ENCODE measurements at places on chromosomes 2 and 18.

GRCh38 chr18:52764316-52764715 is 424.3 kb downstream of the DCC start:
- no peak for DNase-seq

- DNase-seq = no peak
These were observed 786 bp downstream of the POLE4 start for GRCh38 chr2:74959106-74959751.

GRCh38 chr2:12618576-12618975 is 98.2 kb upstream of the TRIB2 start:
- DNase-seq = no peak

GRCh38 chr18:62044490-62045000 is 142.3 kb downstream of the PIGN start:
- DNase-seq = no peak

DNA sequence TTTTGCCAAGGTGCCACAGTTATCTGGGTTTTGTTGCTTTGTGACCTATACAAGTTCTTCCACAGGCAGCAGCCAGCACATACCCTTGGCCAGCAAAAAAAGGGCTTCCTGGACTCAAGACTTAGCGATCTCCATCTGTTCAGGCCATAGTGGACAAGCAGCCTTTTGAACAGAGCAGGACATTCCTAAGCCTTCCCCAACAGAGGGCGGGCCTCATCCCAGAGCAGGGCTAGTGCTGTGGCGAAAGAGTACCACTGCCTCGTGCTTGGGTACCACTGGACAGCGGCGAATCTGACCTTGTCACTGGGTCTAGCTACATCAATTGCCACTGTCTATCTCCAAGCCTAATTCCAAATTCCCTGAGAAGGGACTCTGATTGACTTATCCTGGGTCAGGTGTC is 56.4 kb downstream of the NAB1 start:
- no peak for DNase-seq

DNA sequence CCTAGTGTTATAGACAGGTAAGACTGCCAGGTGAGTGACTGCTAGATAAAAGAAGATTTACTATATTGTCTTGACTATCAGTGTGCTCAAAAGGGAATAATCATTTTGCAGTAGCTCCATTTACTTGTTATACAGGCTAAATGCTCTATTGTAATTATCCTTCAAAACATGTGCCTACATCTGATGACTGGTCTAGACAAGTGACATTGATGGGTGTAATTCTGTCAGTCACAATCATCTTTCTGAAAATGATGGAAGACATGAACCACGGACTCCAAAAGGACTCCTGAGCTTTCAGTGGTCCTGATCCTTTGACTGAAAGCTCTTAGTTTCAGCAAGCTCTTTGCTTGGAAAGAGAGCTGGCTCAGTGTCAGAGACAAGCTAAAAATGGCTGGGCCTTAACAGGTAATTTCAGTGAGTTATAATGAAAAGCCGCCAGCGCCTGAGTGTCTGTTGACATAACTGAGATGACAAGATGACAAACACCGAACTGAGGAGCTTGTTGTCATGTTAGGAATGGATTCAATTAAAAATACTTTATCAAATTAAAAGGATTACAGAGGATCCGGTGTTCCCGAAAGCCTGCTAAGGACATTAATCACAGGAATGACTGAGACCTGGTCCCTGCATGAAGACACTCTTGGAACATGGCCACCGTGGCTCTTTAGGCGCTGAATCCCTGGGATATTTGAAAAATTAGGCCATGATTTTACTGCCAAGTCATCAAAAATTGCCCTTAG is 141.7 kb downstream of the CMPK2 start:
- no peak for DNase-seq

- DNase-seq = no peak
These were observed 545.7 kb downstream of the ZEB2 start for GRCh38 chr2:143974262-143974661.

- peak; percentile 56 for DNase-seq
These were observed 132.2 kb upstream of the ITGB6 start for GRCh38 chr2:160332318-160332717.

DNA sequence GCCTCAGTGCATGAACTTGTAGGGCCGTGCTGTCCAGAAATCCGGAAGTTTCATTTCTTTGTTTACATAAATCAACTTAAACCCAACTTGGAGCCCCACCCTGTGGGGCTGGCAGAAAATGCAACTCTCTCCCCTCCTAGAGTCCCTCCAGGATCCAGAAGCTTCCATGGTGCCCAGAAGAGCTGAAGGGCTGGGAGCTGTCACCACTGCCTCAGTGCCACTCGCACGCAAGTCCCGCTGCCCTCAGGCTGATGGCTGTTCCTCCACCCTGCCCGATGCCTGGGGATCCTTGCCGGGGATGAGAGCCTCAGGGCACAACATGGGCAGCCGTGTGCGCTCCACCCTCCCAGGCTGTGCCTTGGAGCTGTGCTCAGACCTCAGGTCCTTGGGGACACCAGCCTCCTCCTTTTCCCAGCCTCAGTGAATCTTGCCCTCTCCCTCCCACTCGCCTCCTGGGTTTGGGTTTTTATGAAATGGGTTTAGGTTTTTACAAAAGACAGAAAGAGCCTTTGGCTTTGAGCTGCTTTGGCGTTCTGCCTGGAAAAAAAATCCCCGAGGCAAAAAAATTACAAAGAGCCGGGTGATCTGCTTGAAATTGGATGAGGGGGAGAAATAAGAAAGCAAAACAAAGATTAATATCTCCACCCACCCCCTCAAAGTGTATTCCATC is 155.2 kb downstream of the TWIST2 start:
- no peak for DNase-seq

GRCh38 chr2:98149333-98149697 is 62.3 kb downstream of the VWA3B start:
- no peak for DNase-seq

DNA sequence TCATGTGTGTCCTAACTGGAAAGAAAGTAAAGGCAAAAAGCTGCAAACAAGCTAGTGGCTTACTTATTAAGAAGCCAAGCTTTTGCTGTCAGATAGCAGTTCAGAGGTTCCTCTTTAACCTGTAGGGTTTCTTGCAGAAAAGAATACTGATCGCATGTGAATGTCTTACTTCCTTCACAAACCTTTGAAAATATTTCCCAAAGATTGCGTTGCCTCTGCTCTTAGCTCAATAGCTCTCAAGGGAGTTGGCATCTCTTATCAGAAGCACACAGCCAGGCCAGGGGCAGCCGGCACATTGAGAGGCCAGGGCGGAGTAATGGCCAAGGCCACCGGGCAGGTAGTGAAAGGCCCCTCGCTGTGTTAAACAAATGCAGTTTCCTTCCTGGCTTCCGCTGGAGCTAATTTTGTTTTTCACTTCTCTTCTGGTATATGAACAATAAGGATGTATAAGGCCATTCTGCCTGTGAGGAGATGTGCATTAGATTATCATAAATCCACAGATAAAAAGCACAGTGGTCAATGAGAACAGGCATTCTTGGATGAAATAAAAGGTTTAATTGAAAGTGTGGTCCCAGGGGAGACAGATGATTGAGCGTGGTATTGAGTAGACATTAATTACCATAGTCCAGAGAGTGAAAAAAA is 542.4 kb upstream of the NRP2 start:
- no peak for DNase-seq

- DNase-seq = no peak
These were observed 34.4 kb downstream of the TEX51 start for GRCh38 chr2:126932966-126933710.

Data from HL-60 (cell line).